ENCODE measurements at places on chromosomes 5 and 9.

DNA sequence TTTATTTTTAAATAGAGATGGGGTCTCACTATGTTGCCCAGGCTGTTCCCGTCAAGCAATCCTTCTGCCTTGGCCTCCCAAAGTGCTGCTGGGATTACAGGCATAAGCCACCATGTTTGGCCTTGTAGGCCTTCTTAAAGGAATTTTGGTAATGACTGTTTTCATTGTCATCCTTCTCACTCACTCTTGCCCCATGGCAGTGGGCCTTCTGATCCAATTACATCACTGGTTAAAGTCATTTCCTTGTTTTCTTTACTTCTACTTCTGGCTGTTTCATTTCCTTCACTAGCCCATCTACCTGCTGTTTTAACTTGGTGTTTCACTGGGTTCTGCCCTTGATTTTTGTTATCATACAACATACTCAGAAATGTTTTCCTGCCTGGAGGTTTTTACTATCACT is 20.1 kb upstream of the NIM1K start:
- DNase-seq: no peak

DNA sequence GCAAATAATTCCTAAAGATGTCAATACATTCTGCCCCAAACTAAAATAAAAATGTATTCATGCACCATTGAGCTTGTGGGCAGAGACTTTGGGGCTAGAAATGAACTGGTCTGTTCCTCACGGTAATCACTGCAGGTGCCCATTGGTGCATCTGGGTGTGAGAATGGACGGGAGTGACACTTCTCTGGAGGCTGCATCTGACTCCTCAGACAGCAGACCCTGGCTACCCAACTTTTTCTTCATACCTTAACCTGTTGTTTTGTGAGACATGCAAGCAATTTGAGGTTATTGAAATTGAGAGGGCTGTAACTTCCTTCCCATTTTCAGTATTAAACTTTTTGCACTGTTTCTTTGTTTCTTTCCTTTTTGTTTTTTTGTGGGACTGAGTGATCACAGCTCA is 333.4 kb downstream of the ICE1 start:
- no peak for DNase-seq

GRCh38 chr9:112624711-112625707 is 92.9 kb downstream of the INIP start:
- DNase-seq: no peak

DNA sequence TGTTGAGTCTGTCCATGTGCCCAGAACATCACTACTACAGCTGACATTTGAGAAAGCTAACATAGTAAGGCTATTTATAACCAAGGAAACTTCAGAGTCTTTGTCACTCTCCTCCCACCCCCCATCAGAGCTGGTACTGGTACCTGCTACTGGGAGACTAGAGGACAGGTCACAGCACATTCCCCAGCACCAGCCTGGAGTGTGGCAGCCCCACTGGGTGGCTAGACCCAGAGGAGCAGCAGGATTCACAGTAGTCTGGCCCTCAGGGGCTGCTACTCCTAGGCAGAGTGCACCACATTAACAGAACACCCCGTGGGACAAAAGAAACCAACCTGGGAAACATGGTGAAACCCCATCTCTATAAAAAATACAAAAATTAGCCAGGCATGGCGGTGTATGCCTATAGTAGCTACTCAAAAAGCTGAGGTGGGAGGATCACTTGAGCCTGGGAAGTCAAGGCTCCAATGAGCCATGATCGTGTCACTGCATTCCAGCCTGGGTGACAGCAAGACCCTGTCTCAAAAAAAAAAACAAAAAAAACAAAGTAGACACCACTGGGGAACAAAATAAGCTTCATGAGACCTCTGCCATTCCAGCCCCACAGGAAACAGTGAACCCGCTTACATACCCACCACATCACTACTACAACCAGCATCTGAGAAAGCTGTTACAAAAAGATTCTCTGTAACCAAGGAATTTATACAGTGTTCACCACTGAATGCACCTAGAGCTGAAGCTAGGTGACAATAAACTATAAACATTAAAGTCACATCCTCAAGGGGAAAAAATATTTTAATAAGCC is 26.3 kb upstream of the PTGER4 start:
- DNase-seq: peak; percentile 35

- no peak for DNase-seq
Observed at GRCh38 chr5:142156839-142157463, 48.4 kb downstream of the NDFIP1 start.

DNA sequence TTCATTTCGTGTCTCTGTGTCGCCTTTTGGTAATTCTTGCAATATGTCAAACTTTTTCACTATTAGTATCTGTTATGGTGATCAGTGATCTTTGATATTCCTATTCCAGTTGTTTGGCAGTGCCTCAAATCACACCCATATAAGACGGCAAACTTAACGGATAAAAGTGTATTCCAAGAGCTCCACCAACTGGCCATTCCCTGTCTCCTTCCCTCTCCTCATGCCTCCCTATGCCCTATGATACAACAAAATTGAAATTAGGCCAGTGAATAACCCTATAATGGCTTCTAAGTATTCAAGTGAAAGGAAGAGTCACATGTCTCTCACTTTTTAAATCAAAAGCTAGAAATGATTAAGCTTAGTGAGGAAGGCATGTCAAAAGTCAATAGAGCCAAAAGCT is 74.8 kb downstream of the CDK5RAP2 start:
- DNase-seq: no peak

DNA sequence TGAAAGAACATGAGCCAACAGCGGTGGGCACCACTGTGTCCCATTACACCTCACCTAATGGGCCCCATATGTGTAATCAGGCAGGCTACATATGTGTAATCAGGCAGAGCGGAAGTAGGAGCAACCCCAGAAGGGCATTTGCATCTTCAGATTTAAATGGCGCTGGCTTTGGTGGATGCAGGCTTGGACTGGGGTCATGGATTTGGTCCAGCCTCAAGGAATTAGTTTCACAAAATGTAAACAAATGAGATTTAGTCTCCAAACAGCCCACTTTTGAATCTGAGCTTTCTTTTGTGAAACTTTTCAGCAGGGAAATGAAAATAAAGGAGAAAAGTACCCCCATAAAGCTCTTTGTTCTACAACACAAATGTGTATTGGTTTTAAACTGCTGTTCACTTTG is 161.3 kb downstream of the LPAR1 start:
- DNase-seq: no peak

DNA sequence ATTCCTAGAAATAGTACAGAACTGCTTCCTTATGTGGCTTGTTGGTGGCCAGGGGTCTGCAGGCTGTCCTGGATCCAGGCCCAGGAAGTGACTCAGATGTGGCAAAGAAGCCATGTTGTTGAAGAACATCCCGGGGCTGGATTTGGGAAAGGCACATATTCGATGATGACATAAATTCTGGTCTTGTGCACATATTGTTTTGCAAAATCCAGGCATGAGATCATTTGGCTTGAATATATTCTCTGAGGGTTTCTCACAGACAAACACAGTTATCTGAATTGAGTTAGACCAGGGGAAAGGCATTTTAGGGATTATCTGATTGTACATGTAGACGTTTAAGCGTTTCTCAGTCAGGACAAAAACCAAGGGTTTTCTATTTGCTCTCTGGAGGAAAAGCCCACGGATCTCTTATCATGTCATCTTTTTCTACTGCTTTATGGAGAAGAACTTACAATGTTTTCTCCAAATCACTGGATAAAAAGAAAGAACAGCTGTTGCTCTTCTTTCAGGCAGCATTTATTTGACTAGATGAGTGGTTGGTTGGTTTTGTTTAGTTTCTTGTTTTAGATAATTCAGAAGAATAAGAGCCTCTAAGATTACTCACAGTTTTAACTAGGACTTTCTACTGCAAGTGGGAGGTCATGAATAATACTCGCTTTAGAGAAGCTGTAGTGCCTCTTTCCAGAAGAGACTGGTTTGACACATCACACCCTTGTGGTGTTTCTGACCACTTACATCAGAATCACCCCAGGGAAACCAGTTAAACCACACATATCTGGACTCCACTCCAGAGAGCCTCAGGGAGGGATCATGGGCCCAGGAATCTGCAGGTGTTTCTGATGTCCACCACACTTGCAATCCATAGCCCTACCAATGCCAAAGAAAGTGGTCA is 29.5 kb upstream of the LHFPL2 start:
- no peak for DNase-seq

GRCh38 chr5:171483551-171484135 is 64.2 kb downstream of the FGF18 start:
- DNase-seq: no peak

GRCh38 chr5:158701406-158702177 is 398.1 kb downstream of the EBF1 start:
- DNase-seq: no peak

DNA sequence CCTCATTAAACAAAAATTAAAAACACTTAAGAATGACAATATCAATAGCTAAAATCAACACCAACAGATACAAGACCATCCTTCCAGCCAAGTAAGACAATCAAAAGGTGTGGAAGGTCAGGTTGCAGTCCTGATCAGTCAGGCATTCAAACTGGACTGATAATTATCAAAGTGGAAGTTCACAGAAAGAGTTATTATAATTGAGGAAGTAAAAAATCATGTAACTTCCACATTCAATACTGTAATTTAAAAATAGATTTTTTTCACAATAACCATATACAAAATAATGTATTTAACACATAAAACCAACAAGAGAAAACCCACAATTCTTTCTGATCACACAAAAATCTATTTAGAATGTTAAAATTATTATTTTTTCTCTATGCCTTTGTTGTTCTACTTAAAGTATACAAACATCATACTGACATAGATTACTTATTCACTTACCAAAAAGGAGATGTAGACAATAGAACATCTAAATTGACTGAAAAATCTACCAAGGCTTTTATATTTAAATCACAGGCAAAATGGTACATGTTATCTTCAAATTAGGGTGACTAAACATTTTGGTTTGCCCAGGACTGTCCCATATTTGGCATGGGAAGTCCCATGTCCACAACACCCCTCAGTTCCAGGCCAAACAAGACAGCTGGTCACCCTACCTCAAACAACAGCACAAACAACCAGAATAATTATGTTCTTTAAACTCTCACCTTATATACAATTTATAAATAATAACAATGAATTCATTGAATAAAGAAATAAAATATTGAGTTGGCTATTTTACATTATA is 142.5 kb upstream of the SLC24A2 start:
- DNase-seq: no peak

GRCh38 chr9:71756753-71757152 is 11.6 kb downstream of the CEMIP2 start:
- DNase-seq: no peak

GRCh38 chr5:175728885-175729828 is 71.3 kb downstream of the HRH2 start:
- no peak for DNase-seq

DNA sequence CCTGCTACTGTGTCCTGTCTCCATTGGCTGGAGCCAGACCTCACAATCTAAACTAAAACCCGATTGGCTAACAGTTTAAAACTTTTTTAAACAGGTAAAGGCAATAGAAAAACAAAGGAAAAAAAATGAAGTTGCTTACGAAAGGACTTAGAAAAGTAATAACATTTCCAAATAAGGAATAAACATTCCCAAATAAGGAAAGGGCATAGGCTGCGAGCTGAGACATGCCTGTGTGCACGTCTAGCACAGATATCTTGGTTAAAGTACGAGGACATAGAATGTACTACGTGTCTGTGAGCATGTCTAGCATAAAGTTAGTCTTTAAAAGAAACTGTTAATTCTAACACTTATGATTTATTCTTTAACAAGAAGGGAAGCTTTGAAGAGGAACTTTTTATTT is 15.3 kb upstream of the FAM120A start:
- no peak for DNase-seq

GRCh38 chr5:165630261-165630778 is 2124.9 kb downstream of the MAT2B start:
- peak; percentile 19 for DNase-seq

GRCh38 chr5:108505608-108506007 is 123.7 kb upstream of the FBXL17 start:
- DNase-seq: no peak

DNA sequence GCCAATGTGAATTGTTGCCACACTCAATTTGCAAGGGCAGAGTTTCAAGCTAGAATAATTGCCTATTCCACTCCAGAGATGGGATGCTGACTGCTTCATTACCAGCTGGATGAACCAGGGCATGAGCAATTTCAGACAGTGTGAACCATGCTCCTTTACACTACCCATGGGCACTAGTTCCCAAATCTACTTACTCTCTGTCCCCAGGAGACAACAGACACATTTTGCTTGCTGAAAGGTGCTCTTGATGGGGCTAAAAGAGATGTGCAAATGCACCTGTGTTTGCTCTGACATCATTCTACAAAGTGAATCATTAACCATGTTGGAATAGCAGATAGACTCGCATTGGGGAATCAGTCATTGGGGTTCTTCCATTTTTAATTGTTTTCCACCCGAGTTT is 522.3 kb upstream of the NUDT12 start:
- no peak for DNase-seq

DNA sequence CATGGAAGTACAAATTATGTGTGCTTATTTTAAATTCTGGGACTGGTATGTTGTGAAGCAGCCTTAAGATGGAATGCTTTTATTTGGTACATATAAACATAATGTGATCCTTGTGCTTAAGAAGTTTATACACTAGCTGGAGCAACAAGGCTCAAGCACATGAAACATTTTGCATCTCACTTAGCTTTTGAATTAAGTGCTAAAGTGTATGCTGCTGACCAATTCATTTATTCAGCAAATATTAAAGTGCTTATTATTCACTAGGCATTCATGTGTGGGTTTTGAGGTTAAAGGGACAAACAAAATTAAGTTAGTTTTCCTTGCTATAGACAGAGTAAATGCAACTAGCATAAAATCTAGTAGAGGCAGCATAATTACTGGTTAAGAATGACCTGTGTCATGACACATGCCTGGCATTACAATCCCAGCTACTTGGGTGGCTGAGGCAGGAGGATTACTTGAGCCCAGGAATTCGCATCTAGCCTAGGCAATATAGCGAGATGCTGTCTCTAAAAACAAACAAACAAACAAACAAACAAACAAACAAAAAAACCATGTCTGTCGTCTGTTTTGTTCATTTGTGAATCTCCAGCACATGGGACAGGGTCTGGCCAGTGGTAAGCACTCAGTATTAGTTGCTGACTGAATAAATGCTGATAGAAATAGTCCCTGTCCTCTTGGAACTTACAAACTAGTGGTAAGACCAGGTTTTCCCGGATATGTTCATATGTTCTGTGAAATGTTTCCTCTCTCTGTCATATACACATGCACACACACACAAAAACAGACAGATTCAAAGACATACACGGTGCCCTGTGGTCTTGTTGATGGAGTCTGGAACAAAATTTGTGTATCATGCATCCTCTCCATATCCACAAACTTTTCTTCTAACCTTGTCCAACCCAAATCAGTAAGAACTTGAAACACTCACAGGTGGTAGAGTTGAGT is 41.9 kb upstream of the TNFAIP8 start:
- DNase-seq: no peak

- DNase-seq: no peak
Observed at GRCh38 chr5:119896826-119897536, 267.6 kb downstream of the FAM170A start.

DNA sequence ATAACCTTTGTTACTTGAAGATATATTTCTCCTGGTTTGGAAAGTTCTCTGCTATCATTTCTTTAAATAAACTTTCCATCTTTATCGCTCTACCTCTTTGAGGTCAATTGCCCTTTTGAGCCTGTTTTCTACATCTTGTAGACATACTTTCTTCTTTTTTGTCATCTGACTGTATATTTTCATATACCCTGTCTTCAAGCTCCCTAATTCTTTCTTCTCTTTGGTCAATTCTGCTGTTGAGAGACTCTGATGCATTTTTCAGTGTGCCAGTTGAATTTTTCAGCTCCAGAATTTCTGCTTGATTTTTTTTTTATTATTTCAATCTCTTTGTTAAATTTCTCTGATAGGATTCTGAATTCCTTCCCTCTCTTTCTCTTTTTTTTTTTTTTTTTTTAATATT is 511.2 kb upstream of the GRAMD2B start:
- DNase-seq: no peak

- no peak for DNase-seq
Observed at GRCh38 chr9:135103001-135103446, 15.6 kb downstream of the OLFM1 start.
